Renal cortical epithelial cell (primary cell): ENCODE measurements at places on chromosomes 3 and 15. TPM values are rescaled to one million over a fixed set of nuclear protein-coding genes. Genes with fewer than 3 reads are reported as not detected.
A peak's percentile ranks its signal among the peaks of the same experiment; 100 is the strongest.

GRCh38 chr3:132180337-132180791 lies 136.8 kb upstream of the ACP3 start:
- DNase-seq, result peak; percentile 74

DNA sequence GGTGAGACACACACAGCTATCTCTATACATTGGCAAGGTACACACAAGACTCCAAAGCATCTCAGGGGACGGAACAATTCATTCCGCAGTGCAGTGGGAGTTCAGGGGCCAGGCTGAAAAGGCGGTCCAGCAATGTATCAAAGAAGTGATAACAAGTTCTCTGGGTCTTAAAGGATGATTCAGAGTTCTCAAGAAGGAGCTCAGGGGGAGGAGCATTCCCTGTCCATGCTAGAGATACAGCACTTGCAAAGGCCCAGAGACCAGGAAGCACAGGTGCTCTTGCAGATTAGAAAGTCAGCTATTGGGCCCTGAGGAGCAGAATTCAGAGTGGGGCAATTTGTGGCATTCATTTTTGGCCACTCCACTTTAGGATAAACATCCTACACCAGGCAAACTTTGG lies 34.9 kb downstream of the MECOM start:
- no peak for DNase-seq

DNA sequence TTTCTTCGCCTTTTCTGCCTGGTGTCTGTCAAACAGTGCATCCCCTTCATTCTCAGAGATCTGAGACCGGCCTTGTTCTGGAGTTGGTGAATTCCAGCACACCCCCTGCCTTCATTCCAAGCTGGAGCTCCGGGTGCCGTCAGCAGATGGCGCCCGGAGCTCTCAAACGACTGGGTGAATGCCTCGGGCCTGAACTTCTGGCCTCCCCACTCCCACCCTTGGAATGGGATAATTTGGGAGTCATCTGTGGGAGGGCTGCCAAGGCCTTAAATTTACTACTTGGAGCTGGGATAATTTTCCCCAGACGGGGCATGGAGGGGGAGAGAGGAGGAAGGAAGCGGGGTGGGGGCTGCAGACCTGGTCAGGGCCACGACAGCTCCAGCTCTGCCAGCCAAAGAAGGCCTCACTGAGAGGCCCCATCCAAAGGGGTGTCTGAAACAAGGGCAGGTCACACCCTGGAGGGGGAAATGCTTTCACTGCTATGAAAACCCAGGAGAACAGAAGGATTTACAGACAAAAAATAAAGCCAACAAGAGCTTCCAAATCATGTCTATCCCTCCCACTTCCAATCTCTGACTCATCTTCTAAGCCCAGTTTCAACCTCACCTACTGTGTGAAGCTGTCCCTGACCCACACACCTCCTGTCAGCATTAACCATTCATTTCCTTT lies 187.9 kb downstream of the OPA1 start:
- DNase-seq, result peak; percentile 76

GRCh38 chr3:81516042-81516441 lies 245.4 kb downstream of the GBE1 start:
- no peak for DNase-seq

- no peak for DNase-seq
Measured at GRCh38 chr15:96363707-96364106, 33.2 kb downstream of the NR2F2 start.

CHRNA3 gene
- total RNA-seq, result not detected in 2 replicates
